ENCODE measurements at places on chromosomes 3 and 15. TPM values are rescaled to one million over a fixed set of nuclear protein-coding genes. Genes with fewer than 3 reads are reported as not detected.

The ITGA11 gene
- 408 TPM for total RNA-seq

The NOX5 gene
- total RNA-seq: 0.11 TPM

The NDUFB5 gene
- total RNA-seq: 79.5 TPM

The ATP13A5 gene
- total RNA-seq: not detected

The GOLGA6D gene
- not detected for total RNA-seq

- DNase-seq: no peak
These were observed 1115.0 kb downstream of the IGSF11 start for GRCh38 chr3:117919621-117920020.

DNA sequence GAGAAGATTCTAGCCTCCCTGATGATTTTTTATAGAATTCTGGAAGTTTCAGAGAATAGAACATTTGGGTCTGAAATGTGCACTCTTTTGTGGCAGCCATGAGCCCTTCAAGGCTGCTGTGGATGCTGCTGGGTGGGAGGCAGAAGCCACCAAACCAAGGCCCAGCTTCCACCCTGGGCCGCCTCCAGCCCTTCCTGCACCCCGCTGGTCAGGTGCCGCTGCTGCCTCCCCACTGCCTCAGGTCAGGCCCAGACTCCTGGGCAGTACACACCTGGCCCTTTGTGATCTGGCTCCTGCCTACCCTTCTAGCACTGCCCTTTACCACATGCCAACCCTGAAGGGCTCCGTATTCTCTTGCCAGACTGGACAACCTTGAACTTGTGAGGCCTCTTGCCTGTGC lies 28.3 kb downstream of the PPCDC start:
- DNase-seq: no peak

GRCh38 chr15:64681424-64682024 lies 93.9 kb downstream of the RBPMS2 start:
- DNase-seq: peak; percentile 69

DNA sequence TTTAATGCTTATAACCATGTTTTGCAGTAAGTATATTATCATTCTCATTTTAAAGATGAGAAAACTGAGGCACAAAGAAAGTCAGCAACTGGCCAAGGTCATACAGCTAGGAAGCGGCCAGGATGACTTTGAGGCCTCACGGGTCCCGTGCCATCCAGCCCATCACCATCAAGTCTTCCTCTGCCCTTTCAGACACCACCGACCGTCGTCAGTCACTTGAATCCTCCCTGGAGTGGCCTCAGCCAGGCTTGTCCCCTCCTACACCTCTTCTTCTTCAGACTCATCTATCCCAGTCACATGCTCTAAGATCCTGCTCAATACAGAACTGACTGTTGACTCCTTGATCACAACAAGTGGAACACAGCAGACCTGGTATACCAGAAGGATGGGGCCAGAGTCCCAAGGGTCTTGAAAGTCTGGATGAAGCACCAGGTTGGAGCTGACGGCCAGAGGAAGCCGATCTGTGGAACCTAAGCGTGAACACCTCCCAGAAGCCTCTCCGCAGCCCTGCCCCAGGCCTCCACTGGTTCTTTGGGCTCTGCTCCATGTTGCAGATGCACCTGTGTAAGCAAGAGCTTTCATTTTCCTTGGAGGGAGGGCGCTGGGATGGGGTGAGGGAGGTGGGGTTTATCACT lies 22.1 kb downstream of the ITGA11 start:
- DNase-seq: no peak

- DNase-seq: peak; percentile 58
These were observed 380.6 kb upstream of the C2CD4B start for GRCh38 chr15:62545467-62546227.

- DNase-seq: no peak
These were observed 40.2 kb upstream of the ATP13A5 start for GRCh38 chr3:193418576-193419373.

DNA sequence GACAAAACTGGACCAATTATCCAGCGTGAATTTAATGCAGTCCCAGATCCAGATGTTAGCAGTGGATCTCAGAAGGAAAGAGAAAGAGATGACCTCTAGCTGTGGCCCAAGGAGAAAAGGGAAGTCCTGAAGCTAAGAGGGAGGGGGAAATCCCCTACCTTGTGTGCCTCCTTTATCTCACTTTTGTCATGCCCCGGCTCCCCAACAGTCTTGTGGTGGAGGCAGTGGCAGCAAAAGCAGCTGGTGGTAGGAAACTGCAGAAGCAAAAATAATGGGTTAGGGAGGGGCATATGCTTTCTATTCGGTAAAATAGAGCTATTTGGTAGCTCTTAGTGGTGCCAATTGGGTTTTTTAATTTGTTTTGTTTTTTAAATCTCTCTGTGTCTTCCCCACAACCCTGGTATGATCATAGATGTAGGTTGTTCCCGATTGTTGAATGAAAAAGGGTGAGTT lies 56.5 kb downstream of the MCTP2 start:
- DNase-seq: no peak

DNA sequence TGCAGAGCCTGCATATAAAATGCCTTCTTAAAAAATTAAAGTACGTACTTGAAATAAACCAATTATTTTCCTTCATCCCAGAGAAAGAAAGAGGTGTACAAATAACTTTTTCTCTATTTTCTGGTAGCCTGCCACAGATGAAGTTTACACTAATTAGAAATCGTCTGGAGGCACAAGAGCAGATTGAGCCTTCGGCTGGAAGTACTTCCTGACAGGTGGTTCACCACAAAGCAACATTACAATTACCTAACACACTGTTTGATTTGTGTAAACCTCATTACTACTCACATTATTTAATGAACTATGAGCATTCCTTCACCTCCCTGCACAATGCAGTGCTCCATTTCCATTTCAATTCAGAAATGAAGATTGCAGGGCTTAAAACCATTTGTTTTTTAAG lies 856.1 kb downstream of the SI start:
- DNase-seq: no peak

- peak; percentile 65 for DNase-seq
These were observed 7.2 kb downstream of the CLPX start for GRCh38 chr15:65177901-65178300.

DNA sequence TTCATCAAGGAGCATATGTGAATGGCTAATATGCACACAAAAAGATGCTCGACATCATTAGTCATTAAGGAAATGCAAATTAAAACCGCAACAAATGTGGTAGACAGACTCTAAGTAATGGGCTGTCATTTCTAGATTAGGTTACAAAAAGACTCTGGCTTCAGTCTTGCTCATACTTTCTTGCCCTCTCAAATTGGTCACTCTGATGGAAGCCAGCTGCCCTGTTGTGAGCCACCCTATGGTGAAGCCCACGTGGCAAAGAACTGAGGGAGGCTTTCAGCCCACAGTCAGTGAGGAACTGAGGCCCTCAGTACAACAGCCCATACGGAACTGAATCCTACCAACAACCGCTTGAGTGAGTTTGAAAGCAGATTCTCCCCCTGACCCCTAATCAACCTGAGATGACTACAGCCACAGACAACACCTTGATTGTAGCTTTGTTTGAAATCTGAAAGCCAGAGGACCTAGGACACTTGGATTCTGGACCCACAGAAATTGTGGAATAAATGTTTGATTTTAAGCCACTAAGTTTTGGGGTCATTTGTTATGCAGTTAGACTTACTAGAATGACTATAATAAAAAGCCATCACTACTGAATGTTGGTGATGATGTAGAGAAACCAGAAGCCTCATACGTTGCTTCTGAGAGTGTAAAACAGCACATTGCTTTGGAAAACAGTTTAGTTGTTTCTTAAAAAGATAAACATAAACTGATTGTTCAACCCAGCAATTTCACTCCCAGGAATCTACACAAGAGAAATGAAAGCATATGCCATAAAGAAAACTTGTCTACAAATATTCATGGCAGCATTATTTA lies 45.7 kb downstream of the EHHADH start:
- peak; percentile 45 for DNase-seq

- DNase-seq: peak; percentile 22
These were observed 22.1 kb downstream of the PLOD2 start for GRCh38 chr3:146138902-146139301.

- DNase-seq: no peak
These were observed 100.2 kb downstream of the SV2B start for GRCh38 chr15:91200101-91200754.

- DNase-seq: peak; percentile 29
These were observed 192.6 kb upstream of the LYSMD4 start for GRCh38 chr15:99925661-99926461.

DNA sequence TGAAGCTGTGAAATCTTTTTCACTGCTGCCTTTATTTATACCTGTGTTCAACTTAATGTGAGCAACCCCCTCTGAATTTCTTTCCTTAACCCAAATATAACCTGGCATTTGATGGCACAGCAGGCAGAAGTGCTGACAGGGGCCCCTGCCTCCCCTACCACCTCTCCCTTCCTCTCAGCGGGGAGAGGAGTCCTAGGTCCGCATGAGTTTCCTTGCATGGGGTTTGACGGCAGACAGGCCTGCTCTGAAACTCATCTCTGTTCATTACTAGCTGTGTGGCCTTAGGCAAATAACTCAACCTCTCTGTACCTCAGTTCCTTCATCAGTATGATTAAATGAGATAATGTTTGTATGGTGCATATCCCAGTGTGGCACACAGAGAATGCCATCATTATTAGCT lies 79.7 kb downstream of the SEC22A start:
- no peak for DNase-seq

DNA sequence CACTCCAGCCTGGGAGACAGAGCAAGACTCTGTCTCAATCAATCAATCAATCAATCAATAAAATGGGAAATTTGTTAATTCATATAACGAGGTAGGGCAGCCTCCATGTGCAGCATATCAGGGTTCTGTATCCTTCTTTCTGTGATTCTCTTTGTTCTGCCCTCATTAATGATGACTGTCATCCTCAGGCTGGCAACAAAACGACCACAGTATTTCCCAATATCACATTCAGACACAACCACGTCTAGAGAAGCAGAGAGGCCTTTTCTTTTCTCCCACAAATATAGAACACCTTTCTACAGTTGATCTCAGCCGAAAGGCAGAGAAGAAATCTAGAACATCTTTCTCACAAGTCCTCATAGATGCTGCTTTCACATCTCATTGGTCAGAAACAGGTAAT lies 11.2 kb downstream of the CEP19 start:
- no peak for DNase-seq

DNA sequence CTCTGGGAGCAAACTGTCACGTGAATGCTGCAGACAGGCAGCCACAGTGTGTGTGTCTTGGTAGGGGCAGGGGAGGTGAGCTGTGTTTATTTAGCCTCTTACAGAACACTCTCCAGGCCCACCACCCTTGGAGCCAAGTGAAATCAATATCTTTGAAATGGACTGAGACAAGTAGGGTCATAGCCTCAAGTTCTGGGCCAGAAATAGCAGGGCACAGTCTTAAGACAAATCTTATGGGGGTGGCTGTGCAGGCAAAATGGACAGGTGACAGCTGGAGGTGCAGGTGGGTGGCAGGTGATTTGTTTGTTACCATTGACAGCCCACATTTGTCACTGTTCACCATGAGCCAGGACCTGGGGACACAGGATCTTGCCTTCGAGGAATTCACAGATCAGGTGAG lies 93.6 kb upstream of the NMNAT3 start:
- DNase-seq: no peak

DNA sequence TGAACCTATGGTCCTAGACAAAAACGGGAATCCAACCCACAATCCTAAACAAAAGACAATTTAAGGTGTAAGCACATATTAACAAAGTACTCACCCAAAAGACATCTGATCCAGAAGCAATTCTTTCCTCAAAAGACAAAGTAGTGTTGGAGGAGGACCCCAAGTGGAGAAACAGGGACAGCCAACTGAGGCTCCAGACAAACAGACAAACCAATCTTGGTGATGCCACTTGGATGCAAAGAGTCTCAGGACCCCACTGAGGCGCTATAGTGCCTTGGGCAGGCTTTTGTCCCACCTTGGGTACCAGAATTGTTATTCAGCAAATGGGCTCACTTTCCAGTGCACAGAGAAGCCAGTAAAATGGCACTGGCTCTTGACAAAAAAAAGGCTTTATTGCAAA lies 613.8 kb downstream of the DIPK2A start:
- DNase-seq: no peak

DNA sequence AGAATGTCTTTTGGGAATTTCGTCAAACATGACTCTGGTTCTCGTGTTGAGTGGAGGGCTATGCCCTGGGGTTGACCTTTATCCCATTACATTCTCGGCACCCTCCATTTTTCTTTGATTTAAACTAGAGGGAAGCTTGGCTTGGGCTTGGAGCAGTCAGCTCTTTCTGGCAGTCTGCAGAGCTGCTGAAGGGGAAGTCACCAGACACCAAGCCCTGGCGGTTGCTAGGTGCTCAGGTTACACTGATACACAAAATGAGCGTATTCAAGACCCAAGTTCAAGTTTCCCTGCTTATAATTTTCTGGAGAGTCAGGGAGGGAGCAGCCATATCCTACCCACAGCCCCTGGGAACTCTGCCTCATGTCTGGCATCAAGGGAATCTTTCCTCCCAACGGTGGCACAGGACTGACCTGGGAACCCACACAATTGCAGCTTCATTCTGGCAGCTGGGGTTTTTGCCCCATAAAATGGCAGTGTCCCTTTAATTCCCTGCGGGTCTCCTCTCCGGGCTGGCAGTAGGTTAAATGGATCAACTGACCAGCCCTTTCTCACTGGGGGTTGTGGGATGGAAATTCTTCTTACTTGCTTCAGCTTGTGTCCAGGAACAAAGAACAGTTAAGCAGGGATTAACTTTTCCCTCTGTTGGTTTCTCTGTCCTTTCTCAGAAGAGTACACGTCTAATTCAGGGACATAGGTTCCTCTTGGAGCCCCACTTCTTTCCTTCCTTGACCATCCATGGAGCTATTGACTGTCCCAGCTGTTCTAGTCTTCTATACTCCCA lies 110.0 kb upstream of the DLG1 start:
- no peak for DNase-seq

- no peak for DNase-seq
These were observed 84.9 kb downstream of the NECTIN3 start for GRCh38 chr3:111156517-111156916.

DNA sequence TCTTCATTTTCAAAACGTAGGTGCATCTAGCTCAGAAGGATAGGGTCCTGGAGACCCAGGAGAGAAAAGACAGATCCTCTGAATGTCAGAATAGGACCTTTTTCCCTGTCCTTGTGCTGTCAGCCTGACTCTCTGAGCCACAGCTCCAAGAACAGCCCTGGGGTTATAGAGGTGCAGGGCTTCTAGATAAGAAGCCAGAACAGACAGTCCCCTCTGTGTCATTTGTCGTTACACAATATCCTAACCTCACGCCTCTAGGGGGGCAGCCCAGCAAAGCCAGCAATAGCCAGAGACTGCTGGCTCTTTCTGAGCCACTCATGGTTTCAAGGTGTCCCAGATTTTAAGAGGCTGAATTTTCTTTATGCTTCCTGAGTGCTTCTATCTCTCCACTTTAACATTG lies 153.2 kb upstream of the THBS1 start:
- no peak for DNase-seq

DNA sequence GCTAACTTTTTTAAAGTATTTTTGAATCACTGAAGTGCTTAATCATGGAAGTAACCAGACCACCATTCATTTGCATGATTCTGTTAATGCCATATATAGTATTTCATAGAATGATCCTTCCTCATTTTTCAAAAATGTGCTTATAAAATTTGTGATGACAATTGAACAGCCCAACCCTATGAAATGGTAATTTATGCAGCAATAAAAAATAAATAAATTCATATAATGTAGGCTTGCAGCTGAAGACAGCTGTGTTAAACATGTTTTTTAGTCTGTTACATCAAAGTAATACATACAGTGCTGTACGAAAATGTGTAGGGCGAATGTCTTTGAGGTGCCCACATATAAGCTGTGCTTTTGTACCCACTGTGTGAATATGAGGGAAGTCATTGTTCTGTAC lies 131.7 kb downstream of the FILIP1L start:
- no peak for DNase-seq

- no peak for DNase-seq
These were observed 39.0 kb downstream of the FAM3D start for GRCh38 chr3:58627570-58627885.

- DNase-seq: no peak
These were observed 136.2 kb downstream of the USP13 start for GRCh38 chr3:179788996-179789395.
